ENCODE measurements at places on chromosomes 4 and X.

GRCh38 chrX:65772842-65773241 lies 105.4 kb downstream of the MSN start:
- H3K4me1 ChIP-seq, result peaks cover 17% of the 10 kb centered on the region
- no peak overlapping the region for H3K27ac ChIP-seq
- H3K27me3 ChIP-seq, result no peaks in the 10 kb centered on the region
- no peaks in the 10 kb centered on the region for H3K36me3 ChIP-seq

- peak overlapping the region; percentile 57 for H3K27ac ChIP-seq
- H3K4me3 ChIP-seq, result peak overlapping the region; percentile 80
- DNase-seq, result no peak
These were observed 338 bp upstream of the KLHL2 start for GRCh38 chr4:165207016-165207430.

DNA sequence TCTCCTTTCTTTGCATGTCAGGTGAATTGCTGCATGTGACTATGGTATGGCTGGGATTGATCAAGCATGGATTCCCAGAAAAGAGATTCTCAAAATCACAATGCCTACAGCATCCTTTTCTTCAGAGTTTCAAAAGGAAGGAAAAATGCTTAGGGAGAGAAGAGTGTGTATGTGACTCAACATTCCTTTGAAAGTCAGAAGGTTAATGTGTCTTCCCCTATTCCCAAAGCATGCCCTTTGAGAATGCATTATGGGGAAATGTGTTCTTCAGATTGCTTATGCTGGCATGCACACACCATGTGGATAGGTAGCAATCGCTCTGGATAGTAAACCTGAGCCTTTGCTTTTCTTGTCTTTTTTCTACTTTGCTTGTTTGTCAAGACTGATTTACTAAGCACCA lies 78.5 kb downstream of the ELOVL6 start:
- no peaks in the 10 kb centered on the region for H3K36me3 ChIP-seq
- H3K27me3 ChIP-seq, result no peaks in the 10 kb centered on the region
- no peaks in the 10 kb centered on the region for H3K4me1 ChIP-seq

DNA sequence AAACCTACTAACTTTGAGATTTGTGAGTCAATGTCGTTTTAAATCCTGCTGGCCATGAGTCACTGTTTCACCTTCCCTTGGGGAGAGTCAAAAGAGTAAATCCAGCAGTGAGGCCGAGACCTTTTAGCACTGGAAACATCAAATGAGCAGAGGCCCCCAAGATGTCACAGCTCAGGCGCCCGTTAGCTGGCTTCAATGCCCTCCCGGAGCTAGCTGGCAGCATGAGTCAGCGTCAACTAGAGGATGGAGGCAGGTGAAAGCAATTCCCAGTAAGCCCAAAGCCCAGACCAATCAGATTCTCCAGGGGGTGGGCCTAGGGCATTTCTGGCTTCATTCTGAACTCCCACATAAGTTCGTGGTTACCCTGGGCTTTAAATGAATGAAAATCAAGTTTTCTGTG lies 170.9 kb downstream of the CLCN4 start:
- no peak for DNase-seq
- no peaks in the 10 kb centered on the region for H3K4me1 ChIP-seq
- no peak overlapping the region for H3K27ac ChIP-seq
- H3K36me3 ChIP-seq, result no peaks in the 10 kb centered on the region

GRCh38 chrX:74922922-74923543 lies 2.2 kb downstream of the NEXMIF start:
- H3K27ac ChIP-seq, result no peak overlapping the region
- peaks cover 2% of the 10 kb centered on the region for H3K27me3 ChIP-seq
- H3K36me3 ChIP-seq, result no peaks in the 10 kb centered on the region
- H3K4me1 ChIP-seq, result peaks cover 11% of the 10 kb centered on the region
- peak; percentile 54 for DNase-seq
- H3K4me3 ChIP-seq, result no peak overlapping the region

DNA sequence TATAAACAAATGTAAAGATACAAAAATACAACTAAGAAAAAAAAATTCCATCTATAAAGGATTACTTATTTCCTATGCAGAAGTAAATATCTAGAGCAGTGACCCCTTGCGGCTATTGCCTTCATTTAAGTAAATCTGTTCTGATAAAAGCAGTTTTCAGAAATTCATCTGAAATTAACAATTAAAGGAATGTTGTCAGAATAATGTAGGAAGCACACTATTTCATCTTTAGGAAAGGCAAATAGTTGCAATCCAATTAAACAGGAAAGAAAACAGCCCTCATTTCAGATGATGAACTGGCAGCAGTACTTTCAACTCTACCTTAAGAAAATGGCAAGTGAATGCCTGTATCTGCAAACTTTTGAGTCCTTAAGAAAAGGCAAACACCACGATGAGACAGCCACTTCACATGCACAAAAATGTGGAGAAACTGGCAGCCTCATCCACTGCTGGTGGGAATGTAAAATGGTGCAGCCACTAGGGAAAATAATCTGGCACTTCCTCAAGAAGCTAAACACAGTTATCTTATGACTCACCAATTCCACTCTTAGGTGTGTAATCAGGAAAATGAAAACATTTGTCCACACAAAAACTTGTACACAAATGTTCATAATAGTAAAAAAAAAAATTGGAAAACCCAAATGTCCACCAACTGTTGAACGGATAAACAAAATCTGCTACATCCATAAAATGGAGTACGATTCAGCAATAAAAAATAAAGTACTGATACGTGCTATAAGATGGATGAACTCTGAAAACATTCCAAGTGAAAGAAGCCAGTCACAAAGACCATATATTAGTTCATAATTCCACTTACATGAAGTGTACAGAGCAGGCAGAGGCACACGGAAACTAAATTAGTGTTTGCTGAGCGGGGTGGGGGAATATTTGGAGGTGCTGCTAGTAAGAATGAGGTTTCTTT lies 2.0 kb upstream of the THAP9 start:
- DNase-seq, result peak; percentile 49
- peaks cover 27% of the 10 kb centered on the region for H3K4me1 ChIP-seq
- peaks cover 26% of the 10 kb centered on the region for H3K36me3 ChIP-seq
- H3K27me3 ChIP-seq, result no peaks in the 10 kb centered on the region
